ENCODE measurements at places on chromosomes 4 and X.

- no peak for DNase-seq
Observed at GRCh38 chr4:106422766-106423165, 54.2 kb upstream of the GIMD1 start.

DNA sequence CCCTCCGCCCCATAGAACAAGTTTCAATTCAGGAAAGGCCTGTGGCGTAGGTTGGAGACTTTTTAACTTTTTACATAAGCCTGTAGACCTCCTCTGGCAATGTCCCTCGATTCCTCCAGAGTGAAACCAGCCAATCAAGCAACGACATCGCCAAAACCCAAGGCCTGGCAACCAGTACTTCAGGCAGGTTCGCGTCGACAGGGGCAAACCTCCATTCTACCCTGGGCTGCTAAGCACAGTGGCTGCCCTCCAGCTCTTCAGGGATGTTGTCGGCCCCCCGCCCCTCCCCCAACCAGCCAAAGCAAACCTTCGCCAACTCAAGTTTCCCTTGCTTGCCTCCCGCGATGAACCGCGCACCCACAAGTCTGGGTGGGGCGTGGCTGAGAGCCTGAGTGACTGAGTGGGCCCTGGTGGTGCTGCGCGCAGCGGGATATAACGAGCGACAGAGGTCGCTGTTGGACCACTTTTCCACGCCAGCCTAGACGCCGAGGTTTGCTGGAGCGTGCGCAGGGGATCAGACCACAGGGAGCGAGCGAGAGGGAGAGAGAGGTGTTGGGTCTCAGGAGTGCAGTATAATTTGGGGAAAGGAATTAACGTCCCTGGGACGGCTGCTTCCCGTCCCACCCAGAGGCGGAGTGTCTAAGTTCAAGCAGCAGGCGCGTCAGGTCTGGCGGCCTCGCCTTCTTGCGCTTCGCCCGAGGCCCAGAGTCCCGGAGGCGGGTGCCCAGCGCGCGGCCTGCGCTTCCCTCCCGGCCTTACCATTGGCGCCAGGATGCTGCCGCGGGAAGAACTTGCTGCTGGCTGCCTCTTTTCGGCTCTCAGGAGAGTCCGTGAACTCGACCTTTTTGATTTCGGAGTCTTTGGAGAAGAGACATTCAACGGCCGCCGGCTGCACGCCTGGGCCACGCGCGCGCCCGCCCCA lies 9.0 kb upstream of the PITX2 start:
- peak; percentile 29 for DNase-seq

DNA sequence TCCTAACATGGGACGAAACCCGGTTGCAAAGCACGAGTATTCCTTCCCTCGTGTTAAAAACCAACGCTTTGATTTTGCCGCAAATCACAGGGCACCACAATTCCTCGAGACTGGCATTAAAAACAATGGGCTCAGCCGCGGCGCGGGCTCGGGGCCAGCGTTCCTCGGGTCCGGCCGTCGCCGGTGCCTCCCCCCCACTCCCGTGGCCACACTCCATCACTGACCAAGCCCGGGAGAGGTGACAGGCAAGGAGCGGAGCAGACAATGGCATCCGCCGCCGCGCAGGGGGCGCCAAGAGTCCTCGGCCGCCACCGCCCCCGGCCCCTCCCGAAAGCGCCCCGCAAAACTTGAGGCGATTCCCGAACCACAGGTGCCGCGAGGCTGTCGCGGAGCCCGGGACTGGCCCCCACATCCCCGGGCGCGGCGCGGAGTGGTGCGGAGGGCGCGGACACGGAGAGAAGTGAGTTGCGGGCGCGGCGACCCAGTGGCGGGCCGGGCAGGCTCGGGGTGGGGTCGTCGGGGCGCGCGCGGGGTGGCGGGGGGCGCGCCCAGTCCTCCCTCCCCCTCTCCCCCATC lies 445 bp downstream of the AP1S2 start:
- DNase-seq, result peak; percentile 32

DNA sequence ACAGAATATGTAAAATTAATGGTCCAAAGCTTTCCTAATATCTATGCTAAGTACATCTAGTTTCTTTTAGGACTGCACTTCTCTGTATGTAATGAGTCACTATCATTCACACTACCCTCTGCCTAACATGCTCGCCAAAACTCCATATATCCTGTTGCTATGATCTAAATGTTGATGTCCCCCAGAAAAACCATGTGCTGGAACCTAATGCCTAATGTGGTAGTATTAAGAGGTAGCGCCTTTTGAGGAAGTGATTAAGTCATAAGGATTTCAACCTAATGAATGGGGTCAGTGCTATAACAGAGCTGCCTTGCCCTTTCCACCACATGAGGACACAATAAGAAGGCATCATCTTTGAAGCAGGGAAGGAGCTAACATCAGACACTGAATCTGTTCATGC lies 34.9 kb upstream of the NFKB1 start:
- DNase-seq, result no peak

- DNase-seq, result no peak
Observed at GRCh38 chr4:1557221-1557597, 126.9 kb downstream of the FAM53A start.

GRCh38 chrX:63746715-63747114 lies 38.3 kb downstream of the ARHGEF9 start:
- no peak for DNase-seq

DNA sequence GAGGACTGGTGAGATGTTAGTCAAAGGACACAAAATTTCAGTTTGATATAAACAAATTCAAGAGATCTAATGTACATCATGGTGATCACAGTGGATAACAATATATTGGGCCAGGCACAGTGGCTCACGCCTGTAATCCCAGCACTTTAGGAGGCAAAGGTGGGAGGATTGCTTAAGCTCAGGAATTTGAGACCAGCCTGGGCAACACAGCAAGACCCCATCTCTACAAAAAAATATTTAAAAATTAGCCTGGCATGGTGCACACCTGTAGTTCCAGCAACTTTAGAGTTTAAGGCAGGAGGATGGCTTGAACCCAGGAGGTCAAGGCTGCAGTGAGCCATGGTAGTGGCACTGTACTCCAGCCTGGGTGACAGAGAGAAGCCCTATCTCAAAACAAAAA lies 8.7 kb downstream of the SCARB2 start:
- DNase-seq, result no peak

DNA sequence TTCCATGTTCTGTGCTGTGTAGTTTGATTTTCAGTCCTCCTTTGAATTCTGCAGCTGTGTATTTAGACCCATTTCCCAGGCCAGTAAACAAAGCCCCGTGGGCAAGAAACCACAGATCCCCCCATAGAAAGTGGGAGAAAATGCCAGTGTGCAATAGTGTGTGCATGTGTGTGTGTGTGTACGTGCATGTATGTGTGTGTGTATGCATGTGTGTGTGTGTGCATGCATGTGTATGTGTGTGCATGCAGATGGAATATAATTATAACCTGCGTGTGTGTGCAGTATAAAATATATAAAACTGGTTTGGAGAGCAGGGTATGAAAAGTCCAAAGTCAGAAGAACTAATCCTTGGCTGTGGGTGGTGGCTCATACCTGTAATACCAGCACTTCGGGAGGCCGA lies 5.2 kb upstream of the CD99 start:
- DNase-seq, result no peak

DNA sequence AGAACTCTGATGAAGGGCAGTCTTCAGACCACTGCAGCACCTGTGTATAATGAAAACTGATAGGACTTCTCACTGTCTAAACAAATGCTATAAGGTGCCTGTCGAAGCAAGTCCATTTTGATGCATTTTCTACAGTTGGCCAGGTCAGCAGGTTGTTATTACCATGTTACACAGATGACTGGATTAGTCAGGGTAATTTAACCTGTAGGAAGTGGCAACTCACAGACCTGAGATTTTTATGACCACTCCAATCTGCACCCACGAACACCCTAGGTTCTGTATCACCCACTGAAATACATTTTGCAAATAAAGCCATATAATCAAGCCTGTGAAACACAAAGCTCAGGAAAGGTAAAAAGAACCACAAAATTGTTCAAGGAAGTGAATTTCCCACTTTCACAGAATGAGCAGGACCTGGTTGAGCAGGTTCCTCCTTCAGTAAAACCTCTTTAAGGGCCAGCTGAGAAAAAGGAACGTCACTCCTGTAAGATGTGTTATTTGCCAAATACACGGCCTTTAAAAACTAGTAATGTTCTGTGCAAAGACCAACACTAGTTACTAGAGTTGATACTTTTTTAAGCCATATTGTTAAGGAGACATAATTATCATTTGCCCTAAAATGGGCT lies 12.7 kb downstream of the MAML3 start:
- DNase-seq, result no peak

- no peak for DNase-seq
Observed at GRCh38 chr4:109010521-109010920, 247.7 kb upstream of the ETNPPL start.

DNA sequence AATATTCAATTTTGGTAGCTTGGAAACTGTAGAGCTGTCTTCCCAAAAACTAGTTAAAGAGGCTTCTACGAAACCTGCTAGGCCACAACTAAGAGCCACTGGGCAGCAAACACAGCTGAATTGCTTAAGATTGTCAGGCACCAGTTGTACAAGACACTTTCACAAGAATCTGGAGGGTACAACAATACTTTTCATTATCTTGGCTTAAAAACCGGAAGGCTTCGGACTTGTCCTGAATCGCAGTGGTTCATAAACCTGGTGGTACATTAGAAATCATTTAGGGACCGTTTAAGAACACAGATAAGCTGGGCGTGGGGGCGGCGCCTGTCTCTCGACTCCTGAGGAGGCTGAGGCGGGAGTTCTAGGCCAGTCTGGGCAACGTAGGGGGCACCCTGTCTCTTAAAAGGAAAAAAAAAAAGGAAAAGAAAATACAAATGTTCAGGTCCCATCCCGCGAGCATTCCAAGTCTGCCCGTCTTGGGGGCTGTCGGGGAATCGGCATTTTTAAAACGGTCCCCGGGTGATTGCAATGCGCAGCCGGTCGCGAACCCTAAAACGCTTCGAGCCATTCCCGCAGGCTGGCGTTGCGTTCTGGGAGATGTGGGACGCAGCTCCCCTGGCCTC lies 763 bp downstream of the PYURF start:
- DNase-seq, result peak; percentile 24

DNA sequence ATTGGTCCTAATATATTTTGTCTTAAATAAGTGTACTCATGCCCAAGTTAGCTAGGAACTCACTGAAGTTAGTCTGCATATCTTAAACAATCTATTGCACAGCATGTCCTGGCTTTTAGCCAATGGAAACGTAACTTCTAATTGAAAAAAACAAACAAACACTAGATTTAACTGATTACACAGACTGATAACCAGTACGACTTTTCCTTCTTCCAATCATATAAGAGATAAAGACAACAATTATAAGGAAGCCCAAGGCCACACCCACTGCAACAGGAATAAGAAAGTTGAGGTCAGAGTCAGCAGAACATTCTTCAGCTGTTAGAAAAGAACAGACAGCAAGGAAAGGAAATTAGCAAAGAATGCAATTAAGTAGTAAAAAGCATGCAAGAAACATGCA lies 40.8 kb downstream of the LAMP2 start:
- no peak for DNase-seq

- DNase-seq, result peak; percentile 13
Observed at GRCh38 chr4:5051278-5052203, at the start of gene STK32B. TSS of gene STK32B (plus strand) at chr4:5051480.

- DNase-seq, result no peak
Observed at GRCh38 chr4:94068753-94069719, 138.6 kb upstream of the SMARCAD1 start.

DNA sequence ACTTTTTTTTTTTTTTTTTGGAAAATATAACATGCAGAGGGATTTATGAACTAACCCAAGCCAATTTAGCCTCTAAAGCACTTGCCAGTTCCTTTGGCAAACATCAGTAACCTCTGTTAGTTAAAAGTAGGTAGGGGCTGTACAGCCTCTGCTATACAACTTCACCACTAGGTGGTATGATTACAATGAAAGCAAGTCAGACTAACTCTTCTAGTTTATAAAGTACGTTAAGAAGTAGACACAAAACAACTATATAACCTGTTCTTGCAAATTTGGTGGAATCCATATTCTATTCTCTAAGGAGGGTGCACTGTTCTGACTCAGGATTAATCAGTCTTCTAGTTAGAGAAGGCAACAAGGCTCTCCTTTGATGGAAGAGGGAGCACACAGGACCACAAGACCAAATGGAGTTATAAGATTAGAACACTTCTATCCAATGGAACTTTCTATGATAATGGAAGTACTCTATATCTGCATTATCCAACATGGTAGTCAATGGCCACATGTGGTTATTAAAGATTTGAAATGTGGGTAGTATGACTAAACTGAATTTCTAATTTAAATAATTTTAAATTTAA lies 12.8 kb downstream of the AIMP1 start:
- no peak for DNase-seq

GRCh38 chrX:54452920-54453319 lies 12.7 kb downstream of the TSR2 start:
- no peak for DNase-seq

- no peak for DNase-seq
Observed at GRCh38 chr4:145840162-145840768, 98.4 kb downstream of the ZNF827 start.

DNA sequence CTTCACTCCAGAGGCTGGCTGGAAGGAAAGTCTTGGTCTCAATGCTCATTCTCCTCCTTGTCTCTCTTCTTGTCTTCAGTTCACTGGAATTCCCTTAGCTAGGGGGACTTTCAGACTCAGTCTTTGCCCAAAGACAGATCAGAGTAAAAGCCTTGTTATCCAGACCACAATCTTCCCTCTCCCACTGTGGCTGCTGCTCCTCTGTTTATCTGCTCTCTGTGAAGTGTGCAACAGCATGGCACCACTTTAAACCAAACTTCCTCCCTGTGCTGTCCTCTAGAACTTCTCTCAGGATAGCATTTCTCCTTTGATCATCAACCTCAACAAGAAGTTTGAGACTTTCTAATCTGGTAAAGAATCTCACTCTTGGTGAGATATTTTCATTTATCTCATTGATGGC lies 530.1 kb upstream of the SLIT2 start:
- no peak for DNase-seq

- no peak for DNase-seq
Observed at GRCh38 chr4:53928825-53929224, 135.6 kb downstream of the CHIC2 start.

GRCh38 chr4:17058536-17058915 lies 160.1 kb upstream of the LDB2 start:
- no peak for DNase-seq

- no peak for DNase-seq
Observed at GRCh38 chr4:36333303-36333877, 52.0 kb downstream of the DTHD1 start.

- DNase-seq, result no peak
Observed at GRCh38 chrX:67050760-67051159, 411.9 kb upstream of the EDA2R start.

DNA sequence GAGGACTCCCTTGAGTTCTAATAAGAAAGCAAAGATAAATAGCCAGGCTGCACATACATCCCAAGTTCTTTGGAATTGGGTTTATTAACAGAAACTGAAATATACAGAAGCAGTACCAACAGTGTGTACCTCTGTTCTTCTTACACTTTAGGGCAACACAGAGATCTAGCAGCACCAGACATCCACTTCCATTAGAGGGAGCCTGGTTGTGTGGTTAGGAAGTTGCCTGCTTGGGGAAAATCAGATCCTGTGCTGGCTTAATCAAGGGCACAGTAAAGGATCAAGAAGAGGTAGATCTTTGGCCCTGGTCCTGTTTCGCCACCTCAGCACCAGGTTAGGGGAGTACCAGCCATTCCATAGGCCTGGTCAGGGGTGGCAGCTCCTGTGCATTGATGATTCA lies 231.1 kb upstream of the ARHGAP24 start:
- DNase-seq, result no peak
